ENCODE measurements at places on chromosomes 5 and 9.

DNA sequence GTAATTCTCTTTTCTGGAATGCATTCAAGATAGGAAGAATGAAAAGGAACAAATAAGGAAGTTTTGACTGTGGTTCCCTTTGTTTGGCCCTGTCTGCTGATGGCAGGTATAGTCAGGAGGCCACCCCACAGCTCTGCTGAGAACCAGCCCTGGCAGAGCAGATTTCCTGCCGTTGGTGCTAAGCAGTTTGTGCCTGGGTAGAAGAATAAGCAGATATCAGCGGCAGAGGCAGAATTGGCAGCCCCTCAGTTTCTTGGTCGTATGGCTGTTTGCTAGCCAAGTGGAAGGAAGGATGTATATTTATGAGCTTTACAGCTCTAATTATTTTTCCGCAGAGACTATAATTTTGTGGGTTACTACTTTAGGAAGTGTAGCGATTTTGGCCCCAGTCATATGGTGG is 310.2 kb upstream of the RFX3 start:
- DNase-seq: no peak

- DNase-seq: no peak
These were observed 135.0 kb upstream of the IRX4 start for GRCh38 chr5:2017540-2018389.

DNA sequence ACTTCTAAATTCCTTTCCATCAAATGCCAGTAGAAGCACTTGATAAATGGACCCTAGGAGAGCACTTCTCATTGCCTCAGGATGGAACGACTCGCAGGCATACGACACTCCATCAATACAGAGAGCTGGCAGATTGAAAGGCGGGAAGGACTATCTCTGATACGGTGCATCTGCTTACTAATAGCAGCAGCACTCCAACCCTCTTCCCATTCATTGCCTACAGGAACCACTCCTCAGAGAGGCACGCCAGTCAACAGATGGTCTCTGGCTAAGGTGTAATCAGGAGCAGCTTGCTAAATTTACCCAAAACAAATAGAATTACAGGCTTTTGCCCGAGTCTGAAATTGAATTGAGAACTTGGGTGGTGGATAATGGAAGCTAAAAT is 168.1 kb downstream of the EFNA5 start:
- no peak for DNase-seq

GRCh38 chr9:76403352-76403751 is 9.1 kb upstream of the RFK start:
- peak; percentile 60 for DNase-seq

DNA sequence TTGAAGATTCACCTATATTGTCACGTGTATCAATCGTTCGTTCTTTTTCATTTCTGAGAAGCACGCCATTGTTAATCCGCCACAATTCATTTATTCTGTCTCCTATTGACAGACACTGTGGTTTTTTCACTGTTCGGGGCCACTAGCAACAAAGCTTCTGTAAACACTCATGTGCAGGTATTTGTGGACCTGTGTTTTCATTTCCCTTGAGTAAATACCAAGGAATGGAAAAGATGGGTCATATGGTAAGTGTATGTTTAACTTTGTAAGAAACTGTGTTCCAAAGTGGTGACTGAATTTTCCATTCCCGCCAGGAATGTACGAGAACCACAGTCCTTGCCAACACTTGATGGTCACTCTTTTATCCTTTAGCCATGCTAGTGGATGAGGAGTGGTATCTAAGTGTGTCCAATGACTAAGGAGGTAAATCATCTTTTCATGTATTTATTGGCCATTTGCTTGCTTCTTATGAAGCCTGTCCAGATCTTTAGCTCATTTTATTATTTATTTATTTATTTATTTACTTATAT is 10.7 kb downstream of the ABO start:
- DNase-seq: no peak

DNA sequence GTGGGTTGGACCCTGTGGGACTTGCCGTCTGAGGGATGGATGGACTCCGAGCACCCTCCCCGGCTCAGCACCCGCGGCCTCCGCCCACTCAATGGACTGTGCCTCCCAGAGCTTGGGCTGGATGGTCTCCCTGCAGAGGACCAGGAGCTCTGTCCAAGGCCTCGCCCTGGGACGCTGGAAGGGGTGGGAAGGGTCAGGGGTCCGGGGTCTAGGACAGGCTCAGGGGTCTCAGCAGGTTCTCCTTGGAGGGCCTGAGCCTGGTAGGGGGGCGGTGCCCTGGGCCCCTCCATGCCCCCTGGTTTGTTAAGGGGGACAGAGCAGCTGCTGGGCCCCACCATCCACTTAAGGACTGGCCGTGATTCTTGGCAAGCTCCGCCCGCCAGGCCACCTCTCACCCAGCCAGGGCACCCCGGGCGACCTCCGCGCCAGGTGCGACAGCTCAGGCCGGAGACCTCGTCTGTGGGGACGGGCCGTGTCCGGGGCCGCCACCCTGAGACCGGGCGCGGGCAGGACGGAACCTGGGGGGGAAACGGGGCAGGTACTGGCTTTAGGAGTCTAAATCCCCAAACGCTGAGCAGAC is 29.2 kb downstream of the EXOC3 start:
- no peak for DNase-seq

GRCh38 chr9:127405344-127406125 is 8.6 kb downstream of the SLC2A8 start:
- DNase-seq: no peak

DNA sequence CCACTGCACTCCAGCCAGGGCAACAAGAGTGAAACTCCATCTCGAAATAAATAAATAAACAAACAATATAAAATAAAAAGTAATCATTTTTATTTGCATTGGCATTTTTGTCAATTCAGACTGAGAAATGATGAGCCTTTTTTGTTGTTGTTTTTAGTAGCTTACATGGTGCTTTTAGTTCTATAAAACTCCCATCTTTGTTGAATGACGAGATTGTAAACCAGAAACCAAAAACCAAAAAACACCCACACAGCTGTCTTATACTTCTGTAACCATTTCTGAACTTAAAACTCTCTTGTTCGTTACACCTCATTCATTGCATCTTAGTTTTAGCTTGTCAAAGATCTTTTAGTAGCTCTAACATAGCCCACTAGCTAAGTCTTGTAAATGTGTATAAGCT is 44.7 kb downstream of the GGTA1 start:
- DNase-seq: no peak

DNA sequence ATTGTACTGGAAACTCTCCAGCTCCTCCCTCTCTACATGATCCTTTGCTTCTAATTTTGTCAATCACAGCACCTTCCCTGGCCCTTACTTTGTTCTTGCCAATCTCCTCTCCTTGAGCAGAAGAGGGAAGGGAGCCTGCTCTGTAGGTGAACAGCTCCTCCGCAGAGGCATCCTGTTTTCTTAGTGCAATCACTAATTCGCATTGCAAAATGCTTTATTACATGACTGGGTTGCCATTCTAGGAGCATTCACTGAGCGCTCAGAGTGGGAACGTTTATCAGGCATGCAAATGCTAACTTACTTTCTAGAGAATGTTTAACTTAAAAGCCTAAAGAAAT is 416 bp upstream of the SNX18 start:
- no peak for DNase-seq

DNA sequence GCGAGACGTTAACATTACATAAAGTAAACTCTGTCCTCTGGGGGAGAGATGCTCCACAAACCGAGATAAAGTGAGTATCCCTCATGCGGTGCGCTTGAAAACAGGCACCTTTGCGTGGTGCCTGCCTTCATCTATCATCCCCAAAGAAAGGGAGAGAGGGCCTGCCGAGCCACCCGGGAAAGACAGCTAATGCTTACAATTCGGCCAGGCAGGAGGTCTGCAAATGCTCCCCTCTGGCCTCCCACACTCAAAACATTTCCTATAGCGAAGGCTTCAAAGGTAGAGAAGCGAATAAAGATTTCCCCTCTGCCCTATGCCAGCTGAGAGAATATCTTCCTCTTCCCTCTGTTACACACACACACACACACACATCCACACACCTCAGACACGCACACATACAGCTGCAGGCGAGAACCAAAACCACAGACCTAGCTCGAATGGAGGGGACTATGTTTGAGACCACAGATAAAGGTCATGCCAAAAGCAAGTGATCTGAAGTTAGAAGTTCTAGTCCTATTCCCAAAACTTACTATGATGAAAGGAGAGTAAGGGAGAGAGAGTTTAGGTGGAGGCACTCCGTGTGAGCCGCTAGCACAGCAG is 132.8 kb downstream of the CRB2 start:
- DNase-seq: no peak

GRCh38 chr9:138044485-138045383 is 167.2 kb downstream of the CACNA1B start:
- DNase-seq: no peak

Data from AG09319 (cell line).